ENCODE measurements at places on chromosomes 7 and 10.
A peak's percentile ranks its signal among the peaks of the same experiment; 100 is the strongest.

DNA sequence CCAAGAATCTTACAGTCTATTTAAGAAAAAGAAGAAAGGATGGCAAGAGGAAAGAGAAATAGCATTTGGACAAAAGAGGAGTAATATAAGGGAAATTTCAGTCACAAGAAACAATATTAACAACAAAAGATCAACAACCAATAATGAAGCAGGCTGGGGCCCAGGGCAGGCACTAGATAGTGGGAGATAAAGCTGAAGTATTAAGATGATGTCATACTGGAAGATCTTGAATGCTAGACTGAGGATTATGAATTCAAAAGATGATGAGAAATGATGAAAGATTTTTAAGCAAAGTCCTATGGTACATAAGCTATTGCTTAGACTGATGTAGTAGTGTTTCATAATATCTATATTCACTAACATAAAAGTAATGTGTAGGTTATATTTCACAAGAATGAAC lies 51.8 kb upstream of the SPOCK2 start:
- no peak for DNase-seq

- no peak for DNase-seq
These were observed 66.8 kb downstream of the ZNF503 start for GRCh38 chr10:75334720-75335119.

GRCh38 chr7:139673230-139673629 lies 104.6 kb downstream of the HIPK2 start:
- DNase-seq, result peak; percentile 27

DNA sequence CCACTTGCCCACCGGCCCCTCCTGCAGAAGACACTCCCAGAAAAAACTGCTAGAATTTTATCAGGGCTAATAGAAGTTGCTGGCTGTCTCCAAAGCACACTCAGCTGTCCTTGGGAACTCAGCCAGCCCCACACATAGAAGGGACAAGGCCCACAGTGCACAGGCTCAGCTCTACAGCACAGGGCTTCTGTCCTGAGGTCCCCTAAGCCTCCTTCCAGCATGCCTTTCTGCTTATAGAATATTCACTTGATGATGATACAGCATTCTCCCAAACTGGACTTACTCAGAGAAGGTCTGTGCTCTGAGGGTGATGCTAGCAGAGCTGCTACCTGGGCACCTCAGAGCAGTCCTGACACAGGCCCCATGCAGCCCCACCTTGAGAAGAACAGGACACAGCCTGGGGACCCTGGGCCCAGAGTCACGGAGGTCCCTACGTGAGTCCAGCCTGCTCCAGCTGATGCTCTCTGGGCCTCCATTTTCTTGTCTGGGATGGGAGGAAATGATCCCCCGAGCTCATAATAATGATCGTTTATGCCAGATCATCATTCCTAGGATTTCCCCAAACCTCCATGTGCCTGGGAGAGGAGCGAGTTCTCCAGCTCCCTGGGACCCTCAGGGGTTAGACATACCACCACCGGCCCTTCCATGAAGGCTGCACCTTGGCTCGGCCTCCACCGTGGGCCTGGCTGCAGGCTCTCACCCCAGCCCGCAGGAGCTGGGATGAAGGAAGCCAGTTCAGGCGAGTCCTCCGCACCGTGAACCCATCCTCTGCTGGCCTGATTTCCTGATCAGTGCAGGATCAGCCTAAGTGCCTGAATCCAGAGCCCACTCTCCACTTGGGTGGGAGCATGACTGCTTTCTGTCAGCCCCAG lies 145.6 kb downstream of the ZNF248 start:
- DNase-seq, result no peak

DNA sequence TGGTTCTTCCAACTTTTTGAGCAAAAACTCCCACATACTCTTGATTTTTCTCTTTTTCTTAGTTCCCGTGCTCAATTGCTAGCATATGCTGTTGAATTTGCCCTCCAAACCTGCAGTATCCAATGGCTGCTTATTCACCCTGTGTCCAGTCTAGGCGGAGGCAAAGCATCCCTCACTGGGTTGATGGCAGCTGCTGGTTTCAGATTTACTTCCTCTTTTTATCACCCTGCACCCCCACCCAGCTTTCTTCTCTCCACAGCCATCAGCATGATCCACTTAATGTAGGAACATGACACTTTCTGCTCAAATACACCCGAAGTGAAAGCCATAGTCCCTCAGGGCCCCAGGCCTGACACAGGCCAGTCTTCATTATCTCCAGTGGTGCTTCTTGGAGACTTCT lies 87.6 kb upstream of the ADARB2 start:
- DNase-seq, result no peak

DNA sequence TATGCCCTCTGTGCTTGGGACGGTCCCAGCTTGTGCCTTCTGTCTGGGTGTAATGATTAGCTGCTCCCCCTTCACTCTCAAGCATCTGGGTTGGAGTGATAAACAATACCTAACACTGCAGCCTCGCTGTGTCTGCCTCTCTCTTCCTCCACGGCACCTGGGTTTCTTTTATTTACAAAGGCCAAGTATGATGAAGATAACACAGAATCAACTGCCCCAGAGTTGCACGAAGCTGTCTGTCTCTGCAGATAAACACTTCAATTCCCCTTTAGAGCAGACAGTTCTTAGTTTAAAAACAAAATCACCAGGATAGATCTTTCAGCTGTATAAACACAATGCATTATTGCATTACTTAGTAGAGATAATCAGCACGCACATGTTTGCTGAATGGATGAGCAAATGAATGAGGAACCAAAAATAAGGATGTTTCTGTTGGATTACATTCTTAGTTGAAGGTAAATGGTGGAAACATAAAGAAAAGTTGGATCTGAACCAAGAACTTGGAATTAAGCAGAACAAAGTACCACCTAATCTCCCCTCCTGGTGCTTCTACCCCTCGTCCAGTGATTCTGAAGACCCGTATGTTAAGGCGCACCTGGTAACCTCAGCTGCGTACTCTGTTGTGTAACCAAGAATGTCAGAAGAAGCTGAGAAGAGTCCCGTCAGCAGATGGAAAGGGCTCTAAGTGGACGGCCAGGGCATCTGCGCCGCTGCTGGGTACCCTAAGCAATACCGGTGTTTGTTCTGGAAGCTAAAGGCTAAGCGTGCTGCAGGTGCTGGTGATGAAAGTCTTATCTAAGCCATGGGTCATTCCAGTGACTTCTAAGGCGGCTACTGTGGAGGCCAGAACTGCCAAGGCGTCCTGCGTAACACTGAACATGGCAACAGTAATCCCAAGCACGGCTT lies 26.6 kb downstream of the INSIG1 start:
- DNase-seq, result no peak

DNA sequence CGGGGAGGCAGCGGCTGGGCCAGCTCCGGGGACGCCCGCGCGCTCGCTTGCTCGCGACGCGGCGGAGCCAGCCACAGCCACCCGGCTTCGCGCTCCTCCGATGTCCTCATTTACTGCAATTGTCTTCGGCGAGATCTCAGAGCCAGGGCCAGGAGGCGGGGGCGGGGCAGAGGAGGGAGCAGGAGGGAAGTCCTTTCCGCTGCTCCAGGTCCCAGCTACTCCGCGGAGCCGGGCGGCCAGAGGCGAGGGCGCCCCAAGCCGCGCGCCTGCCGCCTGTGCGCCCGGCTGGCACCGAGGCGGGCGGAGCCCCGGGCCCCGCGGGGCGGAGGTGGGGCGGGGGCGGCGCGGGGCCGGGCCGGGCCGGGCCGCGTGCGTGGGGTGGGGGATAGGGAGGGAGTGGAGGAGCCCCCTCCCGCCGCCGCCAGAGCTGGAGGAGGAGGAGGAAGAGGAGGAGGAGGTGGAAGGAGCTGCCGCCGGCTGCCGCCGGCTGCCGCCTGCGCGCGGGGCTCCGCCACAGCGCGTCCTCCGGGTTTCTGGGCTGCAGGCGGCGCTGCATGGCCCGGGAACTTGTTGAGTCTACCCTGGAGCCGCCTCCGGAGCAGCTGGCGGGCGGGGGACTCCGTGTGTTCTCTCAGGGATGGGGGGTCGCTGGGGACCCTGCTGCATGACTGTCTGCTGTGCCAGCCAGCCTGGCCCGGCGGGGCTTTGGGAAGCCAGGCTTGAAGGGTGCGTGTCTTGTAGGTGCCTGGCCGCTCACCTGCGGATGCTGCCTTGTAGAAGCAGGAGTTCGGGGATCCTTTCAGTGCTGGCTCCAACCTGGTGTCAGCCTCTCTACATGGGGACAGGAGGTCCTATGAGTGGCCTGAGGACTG lies at the start of gene INSYN2A:
Gene INSYN2A (minus strand): TSS at position 310 of the 872 bp plus-strand sequence. CDS start 20,196 bp downstream, outside the sequence.
- DNase-seq, result no peak

DNA sequence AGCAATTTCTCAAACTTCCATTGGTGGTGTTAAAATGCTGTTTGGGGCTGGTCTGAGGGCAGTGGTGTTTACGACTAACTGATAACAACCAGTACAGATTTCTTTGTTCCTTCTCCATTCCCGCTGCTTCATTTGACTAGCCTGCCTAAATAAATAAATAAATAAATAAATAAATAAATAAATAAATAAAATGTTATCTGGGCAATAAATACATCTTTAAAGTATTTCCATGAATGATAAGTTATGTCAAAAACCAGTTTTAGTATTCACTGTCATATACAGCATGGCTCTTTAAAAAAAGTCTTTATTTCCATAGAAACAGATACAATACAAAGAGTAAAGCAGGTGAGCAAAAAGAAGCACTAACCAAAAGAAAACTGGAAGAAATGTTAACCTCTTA lies 81.3 kb downstream of the ATE1 start:
- DNase-seq, result no peak

DNA sequence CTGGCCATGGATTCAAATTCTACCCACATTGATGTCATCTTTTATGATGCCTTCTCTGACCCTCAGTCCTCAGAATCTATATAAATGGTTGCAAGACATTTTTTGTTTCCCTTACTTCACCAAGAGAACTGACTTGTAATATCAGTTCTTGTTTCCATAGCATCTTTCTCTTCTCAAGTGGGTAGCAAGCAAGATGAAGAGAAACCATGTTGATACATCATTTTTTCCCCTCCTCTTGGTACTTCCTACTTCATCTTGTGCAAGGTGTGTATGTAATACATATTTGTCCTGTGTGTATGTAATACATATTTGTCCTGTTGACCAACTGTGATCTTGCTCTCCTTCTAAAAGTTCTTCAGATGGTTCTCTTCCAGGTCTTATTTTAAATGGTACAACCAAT lies 348.6 kb downstream of the PTEN start:
- no peak for DNase-seq

All from stimulated activated CD4-positive, alpha-beta T cell treated with anti-CD3 and anti-CD28 coated beads, Interleukin-4, amount 100 ng/mL, for 1 hour (primary cell).